NCI-H1694 treated with DMSO at 0.1 percent for 48 hours (cell line): ENCODE measurements at places on chromosomes 7 and 10.

- DNase-seq = no peak
Observed at GRCh38 chr7:93185303-93186027, 37.3 kb upstream of the SAMD9L start.

- DNase-seq = no peak
Observed at GRCh38 chr10:29471544-29471859, 163.3 kb downstream of the SVIL start.

DNA sequence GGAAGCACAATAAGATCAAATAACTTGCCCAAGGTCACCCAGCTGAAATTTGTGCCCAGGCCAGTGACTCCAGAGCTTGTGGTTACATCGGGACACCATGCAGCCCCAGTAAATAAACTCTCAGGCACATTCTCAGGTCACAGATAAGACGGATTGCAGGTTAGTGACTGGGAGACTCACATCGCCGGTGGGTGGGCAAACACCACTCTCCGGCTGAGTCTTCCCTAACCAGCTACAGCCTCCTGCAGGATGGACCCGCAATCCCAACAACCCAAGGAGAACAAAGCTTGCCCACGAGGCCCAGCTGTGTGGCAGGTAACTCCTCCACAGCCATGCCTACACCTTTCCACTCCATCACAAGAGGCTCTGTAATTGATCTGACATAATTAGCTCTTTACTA lies 81.7 kb upstream of the EFCAB10 start:
- DNase-seq = no peak

DNA sequence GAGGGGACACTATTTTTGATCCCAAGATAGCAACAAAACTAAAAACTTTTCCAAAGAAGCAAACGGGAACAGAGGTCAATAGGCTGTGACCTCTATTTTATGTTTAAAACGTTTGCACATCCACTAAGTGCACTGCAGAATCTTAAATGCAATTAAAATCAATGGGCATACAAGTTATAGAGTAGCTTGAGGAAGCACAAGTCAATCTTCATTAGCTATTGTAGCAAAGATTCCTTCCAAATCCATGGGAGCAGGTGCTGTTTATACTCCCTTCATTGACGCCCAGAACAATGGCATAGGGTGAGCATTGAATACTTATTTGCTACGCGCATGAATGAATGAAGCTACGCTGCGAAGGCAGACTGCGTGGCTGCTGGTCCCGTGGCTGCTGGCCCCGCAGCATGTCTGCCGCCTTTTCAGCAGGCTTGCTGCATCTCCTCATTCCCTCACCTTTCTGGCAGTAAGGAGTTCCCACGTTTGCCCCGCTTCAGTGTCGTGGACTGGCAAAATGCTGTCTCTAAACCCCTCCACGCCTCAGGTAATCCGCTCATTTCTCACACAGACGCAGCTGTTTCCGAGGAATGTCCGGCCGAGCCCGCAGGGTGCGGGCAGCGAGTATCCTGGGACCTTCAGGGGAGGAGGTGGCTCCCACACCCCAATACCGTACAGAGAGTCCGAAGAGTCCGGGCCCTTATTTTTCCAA lies 754 bp upstream of the PHYHIPL start:
- DNase-seq = no peak

- no peak for DNase-seq
Observed at GRCh38 chr7:144048648-144049047, at the start of gene OR2A5. Gene OR2A5 (plus strand): TSS chr7:144048948. CDS start chr7:144050402, 1,454 bp downstream.

- no peak for DNase-seq
Observed at GRCh38 chr10:132662186-132662920, 123.6 kb downstream of the NKX6-2 start.

DNA sequence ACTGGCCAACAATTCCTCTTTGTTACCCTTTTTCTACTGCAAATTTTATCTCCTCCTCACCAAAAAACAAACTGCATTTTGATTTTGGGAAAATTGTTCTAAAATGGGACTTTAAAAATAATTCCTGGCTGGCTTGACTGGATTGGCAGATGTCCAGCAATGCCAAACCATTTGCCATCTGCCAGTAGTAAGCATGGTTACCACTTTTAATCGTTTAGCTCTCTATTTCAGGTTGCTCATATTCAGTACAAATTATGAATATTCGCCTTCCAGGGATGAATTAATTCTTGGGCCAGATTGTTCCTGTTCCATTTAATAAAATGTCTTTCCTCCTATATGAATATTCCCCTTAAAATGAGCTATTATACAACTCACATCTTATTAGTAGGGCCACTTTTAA lies 35.7 kb downstream of the SMNDC1 start:
- peak; percentile 73 for DNase-seq

GRCh38 chr7:81062755-81063154 lies 143.9 kb upstream of the SEMA3C start:
- DNase-seq = peak; percentile 31

DNA sequence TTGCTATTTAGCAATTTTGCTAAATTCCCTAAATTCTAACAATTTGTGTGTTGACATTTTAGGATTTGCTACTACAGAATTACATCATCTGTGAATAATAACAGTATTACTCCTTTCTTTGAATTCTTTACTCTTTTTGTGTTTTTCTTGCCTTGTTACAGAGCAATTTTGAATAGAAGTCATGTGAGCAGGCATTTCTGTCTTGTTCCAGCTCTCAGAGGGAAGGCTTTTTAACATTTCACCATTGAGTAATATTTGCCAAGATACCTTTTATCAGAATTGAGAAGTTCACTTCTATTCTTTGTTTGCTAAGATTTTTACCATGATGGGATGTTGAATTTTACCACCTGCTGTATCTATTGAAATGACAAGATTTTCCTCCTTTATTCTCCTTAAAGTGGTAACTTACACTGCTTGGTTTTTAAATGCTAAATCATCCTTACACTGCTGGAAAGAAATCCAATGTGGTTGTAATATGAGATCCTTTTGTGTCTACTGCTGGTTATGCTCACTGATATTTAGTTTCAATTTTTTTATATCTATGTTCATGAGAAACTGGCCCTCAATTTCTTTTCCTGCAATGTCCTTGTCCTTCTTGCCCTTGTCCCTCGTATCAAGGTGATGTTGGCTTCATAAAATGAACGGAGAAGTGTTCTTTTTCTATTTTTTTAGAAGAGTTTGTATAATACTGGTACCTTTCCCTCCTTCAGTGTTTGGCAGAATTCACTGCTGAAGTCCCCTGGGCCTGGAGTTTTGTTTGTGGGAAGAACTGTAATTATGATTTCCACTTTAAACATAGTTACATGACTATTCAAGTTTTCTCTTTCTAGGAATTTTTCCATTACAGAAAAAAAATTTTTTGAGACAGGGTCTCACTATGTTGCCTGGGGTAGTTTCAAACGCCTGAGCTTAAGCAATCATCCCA lies 50.3 kb upstream of the ATP6V0A4 start:
- DNase-seq = no peak

GRCh38 chr10:9762966-9763656 lies 1254.6 kb upstream of the CELF2 start:
- DNase-seq = no peak

DNA sequence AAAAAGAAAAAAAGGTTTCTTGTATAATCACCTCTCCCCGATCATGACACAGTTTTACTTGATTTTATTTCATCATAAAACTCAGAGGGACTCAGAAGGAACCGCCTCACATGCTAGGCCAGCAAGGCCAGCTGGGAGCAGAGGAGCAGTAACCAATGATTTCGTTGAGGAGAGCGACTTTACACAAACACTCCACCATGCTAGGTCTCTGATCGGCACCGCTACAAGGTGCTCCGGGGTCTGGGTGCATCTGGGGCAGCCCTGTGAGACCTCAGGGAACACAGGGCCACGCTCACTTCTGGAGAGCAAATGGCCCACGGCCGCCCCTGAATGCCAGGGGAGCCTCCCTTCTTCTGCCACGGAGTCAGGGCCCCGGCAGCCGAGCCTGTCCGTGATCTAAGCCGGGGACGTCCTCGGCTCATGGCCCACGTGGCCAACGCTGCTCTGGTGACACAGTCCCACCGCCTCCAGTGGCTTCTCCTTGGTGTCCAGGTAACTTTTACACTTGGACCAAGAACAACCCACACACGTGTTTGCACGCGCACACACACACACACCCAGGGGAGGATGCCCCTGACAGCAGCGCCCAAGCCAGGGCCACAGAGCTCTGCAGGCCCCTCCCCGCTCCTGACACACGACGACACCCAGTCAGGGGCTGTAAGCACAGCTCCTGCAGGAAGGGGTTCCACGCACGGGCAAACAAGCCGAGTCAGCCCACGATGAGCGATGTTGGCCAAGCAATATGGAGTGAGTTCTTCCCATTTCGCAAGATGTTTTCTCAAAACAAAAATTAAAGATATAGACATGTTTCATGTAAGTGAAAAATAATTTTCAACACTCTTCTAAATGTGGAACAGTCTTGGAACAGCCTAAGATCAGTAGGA lies 332.3 kb downstream of the DNAJB6 start:
- no peak for DNase-seq

GRCh38 chr10:130809761-130810515 lies 501.6 kb downstream of the TCERG1L start:
- no peak for DNase-seq
